ENCODE measurements at places on chromosomes 7 and 10. TPM values are rescaled to one million over a fixed set of nuclear protein-coding genes. Genes with fewer than 3 reads are reported as not detected.

Gene LIPJ
- 0.43 TPM for total RNA-seq

Gene LFNG
- total RNA-seq: 114 TPM

Gene BLNK
- total RNA-seq: not detected

Gene AIFM2
- total RNA-seq: 3.6 TPM

Gene CH25H
- total RNA-seq: not detected

Gene FZD1
- 0.24 TPM for total RNA-seq

Gene CCL24
- total RNA-seq: not detected

Gene GIMAP4
- total RNA-seq: 406 TPM

Gene STEAP1B
- total RNA-seq: not detected

Gene CNPY1
- not detected for total RNA-seq

- H3K4me1 ChIP-seq: no peaks in the 10 kb centered on the region
- no peak overlapping the region for H3K27ac ChIP-seq
- no peaks in the 10 kb centered on the region for H3K27me3 ChIP-seq
- H3K4me3 ChIP-seq: no peak overlapping the region
- no peaks in the 10 kb centered on the region for H3K36me3 ChIP-seq
These were observed 260.9 kb downstream of the SLC25A13 start for GRCh38 chr7:96061009-96061408.

- H3K36me3 ChIP-seq: no peaks in the 10 kb centered on the region
- DNase-seq: no peak
- no peaks in the 10 kb centered on the region for H3K4me1 ChIP-seq
- H3K27me3 ChIP-seq: no peaks in the 10 kb centered on the region
- H3K27ac ChIP-seq: no peak overlapping the region
- no peak overlapping the region for H3K4me3 ChIP-seq
These were observed 211.1 kb upstream of the GALNT17 start for GRCh38 chr7:70920876-70921275.

DNA sequence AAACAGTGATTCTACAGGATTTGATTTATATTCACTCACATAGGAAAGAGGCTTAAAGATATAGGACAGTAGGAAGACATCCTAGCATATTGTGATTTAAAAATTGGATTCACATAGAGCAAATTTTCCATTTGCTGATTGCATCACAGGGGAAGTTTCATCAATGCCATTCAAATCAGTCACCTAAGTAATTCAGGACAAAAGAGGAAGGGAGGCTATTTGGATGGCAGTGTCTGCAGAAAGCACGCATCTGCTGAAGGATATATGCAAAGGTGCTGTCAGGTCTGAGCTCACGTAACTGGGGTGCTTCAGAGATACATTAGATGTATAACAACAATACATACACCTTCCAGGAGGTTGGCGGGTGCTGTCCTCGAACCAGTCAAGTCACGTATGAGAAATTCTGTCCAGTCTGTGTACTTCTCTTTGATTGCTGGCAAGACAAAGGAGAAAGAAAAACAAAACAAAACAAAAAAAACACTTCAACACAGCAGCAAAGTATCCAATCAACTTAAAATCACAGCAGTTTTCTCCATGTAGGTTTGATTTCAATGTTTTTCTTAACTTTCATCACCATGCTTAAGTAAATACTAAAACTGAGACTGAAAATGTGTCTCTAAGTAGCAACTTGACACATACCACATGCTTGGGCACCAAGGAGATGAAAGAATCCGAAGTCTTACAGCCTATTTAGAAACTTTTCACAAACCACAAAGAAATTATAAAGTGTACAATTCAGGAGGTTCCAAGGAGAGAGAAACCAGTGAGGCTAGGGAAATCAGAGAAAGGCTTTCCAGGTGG is 125.1 kb downstream of the SFMBT2 start:
- H3K36me3 ChIP-seq: no peaks in the 10 kb centered on the region
- H3K4me1 ChIP-seq: no peaks in the 10 kb centered on the region
- no peak overlapping the region for H3K27ac ChIP-seq
- no peak overlapping the region for H3K4me3 ChIP-seq

- DNase-seq: no peak
- H3K27ac ChIP-seq: no peak overlapping the region
- no peaks in the 10 kb centered on the region for H3K27me3 ChIP-seq
- no peaks in the 10 kb centered on the region for H3K36me3 ChIP-seq
These were observed 76.7 kb downstream of the ZRANB1 start for GRCh38 chr10:125018576-125019143.

GRCh38 chr10:71225291-71226058 is 13.1 kb downstream of the UNC5B start:
- H3K4me3 ChIP-seq: no peak overlapping the region
- no peaks in the 10 kb centered on the region for H3K36me3 ChIP-seq
- no peaks in the 10 kb centered on the region for H3K27me3 ChIP-seq
- no peak for DNase-seq

DNA sequence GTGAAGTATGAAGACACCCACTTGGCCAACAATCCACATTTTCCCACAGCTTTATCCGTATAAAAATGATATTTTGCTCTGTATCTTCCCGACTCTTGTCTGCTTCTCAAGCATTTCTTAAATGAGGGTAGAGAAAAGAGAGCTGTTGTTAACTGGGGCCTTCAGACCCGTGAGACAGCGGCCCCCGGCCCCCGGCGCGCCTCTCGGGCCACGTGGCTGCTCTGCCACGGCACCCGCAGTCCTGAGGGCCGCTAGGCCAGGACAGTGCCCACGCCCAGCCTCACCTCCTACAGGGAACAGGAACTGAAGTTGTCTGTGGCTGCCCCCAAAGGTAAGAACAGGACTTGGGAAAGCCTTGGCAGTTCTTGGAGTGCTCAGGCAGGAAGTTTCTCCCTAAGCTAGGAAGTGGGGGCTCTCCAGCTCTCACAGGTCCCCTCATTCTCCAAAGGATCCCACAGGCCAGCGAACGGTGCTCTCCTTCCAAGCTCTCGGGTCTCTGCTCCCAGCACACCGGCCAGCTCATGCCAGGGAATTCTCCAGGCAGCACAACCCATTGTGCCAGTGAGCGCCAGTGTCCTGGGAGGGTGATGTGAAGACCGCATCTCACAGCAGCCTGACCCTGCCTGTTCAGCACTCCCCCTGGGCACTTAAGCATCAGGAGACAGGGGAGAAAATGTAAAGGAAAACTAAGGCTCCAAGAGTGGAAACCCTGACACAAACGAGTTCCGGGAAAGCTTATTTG is 230.3 kb upstream of the PFKP start:
- no peaks in the 10 kb centered on the region for H3K27me3 ChIP-seq
- H3K4me3 ChIP-seq: no peak overlapping the region
- no peaks in the 10 kb centered on the region for H3K4me1 ChIP-seq
- no peaks in the 10 kb centered on the region for H3K36me3 ChIP-seq
- no peak for DNase-seq

- H3K27me3 ChIP-seq: no peaks in the 10 kb centered on the region
- no peak for DNase-seq
- H3K4me1 ChIP-seq: no peaks in the 10 kb centered on the region
- no peaks in the 10 kb centered on the region for H3K36me3 ChIP-seq
- no peak overlapping the region for H3K27ac ChIP-seq
These were observed 217.4 kb downstream of the GRM8 start for GRCh38 chr7:127035203-127035849.

- H3K27me3 ChIP-seq: no peaks in the 10 kb centered on the region
- DNase-seq: no peak
- H3K27ac ChIP-seq: no peak overlapping the region
These were observed 411.0 kb upstream of the FOXK1 start for GRCh38 chr7:4270941-4271715.

- no peaks in the 10 kb centered on the region for H3K27me3 ChIP-seq
- no peak overlapping the region for H3K4me3 ChIP-seq
These were observed 335.9 kb downstream of the XPNPEP1 start for GRCh38 chr10:109587366-109587765.

GRCh38 chr7:73977619-73978618 is 50.1 kb upstream of the ELN start:
- no peaks in the 10 kb centered on the region for H3K27me3 ChIP-seq
- H3K4me3 ChIP-seq: no peak overlapping the region
- H3K4me1 ChIP-seq: no peaks in the 10 kb centered on the region
- no peaks in the 10 kb centered on the region for H3K36me3 ChIP-seq
- H3K27ac ChIP-seq: no peak overlapping the region
- no peak for DNase-seq

DNA sequence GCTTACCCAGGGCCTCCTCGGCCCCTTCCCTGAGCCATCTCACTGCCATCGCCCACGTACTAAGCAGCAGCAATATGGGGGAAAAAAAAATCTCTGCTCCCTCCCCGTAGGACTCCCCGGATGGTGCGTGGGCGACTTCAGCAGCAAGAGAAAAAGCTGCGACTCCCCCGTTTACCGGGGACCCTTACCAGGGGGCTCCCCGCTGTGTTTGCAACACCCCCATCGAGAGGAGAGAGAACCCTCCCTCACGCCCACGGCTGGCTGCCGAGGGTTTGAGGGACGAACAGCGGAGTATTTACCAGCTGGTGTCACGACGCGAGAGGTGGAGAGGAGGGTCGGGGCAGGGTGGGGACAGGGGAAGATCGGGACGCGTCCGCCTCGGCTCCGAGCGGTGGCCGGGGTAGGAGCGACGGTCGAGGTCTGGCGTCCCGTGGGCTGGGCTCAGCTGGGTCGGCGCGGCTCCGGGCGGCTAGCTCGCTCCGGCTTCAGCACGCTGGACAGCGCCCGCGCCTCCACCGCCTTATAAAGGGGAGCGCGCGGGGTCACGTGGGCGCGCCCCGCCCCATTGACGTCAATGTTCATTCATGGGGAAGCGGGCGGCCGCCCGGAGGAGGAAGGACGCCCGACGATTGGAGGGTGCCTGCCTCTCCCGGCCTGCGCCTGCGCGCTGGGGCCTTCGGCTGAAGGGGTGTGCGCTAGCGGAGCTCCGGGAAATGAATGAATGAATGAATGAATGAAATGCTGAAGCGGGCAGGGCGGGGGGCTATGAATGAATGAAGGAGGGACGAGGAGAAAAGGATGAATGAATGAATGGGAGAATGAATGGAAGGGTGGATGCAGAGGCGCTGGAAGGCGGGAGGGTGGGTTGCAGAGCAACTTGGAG is at the start of gene VGF:
VGF (minus strand) TSS at position 495 of the 883 bp plus-strand sequence. CDS start 726 bp downstream, outside the sequence.
- H3K4me1 ChIP-seq: peaks cover 40% of the 10 kb centered on the region
- peak; percentile 97 for DNase-seq
- peak within 1 kb of the TSS; percentile 10 for H3K4me3 ChIP-seq
- peaks cover 20% of the 10 kb centered on the region for H3K27me3 ChIP-seq

- H3K4me1 ChIP-seq: no peaks in the 10 kb centered on the region
- no peak overlapping the region for H3K27ac ChIP-seq
- H3K27me3 ChIP-seq: no peaks in the 10 kb centered on the region
These were observed 1.2 kb upstream of the PRRT4 start for GRCh38 chr7:128362670-128363069.

GRCh38 chr10:10902951-10903350 is 114.7 kb upstream of the CELF2 start:
- no peaks in the 10 kb centered on the region for H3K36me3 ChIP-seq
- no peak overlapping the region for H3K27ac ChIP-seq
- no peaks in the 10 kb centered on the region for H3K27me3 ChIP-seq
- no peak for DNase-seq
- H3K4me1 ChIP-seq: no peaks in the 10 kb centered on the region

- no peaks in the 10 kb centered on the region for H3K27me3 ChIP-seq
- H3K4me3 ChIP-seq: no peak overlapping the region
- H3K27ac ChIP-seq: no peak overlapping the region
- no peaks in the 10 kb centered on the region for H3K36me3 ChIP-seq
These were observed 41.9 kb upstream of the PRKAR1B start for GRCh38 chr7:768881-769504.

- no peaks in the 10 kb centered on the region for H3K36me3 ChIP-seq
- no peak overlapping the region for H3K4me3 ChIP-seq
- no peak for DNase-seq
- H3K27ac ChIP-seq: no peak overlapping the region
- H3K27me3 ChIP-seq: no peaks in the 10 kb centered on the region
These were observed 46.0 kb upstream of the OPTN start for GRCh38 chr10:13053794-13054462.

DNA sequence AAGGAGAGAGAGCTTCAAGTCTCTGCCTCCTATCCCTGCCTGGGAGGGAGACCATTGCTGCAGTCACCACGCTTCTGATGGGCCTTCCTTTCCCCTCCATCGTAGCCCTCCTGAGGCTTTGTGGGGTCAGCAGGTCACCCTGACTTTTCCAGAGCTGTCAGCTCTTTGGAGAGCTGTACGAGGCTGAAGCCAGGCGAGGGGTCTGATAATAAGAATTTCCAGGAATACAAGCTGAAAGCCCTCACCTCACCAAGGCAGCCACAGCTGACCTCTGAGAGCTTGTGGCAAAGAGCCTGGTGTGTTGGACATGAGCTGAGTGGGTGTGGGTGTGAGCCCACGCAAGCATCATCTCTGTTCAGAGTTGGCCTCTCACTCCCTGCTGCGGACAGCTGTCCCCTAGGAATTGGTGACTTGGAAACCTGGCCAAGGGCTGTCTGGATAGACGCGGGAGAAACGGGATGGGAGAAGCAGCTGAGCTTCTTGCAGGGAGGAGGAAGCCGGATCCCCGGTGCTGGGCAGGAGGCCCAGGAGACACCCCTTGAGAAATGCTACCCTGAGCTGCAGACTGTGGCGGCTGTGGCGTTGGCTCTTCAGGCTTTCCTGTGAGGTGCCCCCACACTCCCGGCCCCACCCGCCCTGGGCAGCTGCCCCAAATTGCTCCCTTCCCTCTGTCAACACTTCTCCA is 122.1 kb upstream of the BTBD16 start:
- H3K27me3 ChIP-seq: no peaks in the 10 kb centered on the region
- H3K4me1 ChIP-seq: no peaks in the 10 kb centered on the region
- no peaks in the 10 kb centered on the region for H3K36me3 ChIP-seq
- DNase-seq: no peak
- H3K4me3 ChIP-seq: no peak overlapping the region
- no peak overlapping the region for H3K27ac ChIP-seq

DNA sequence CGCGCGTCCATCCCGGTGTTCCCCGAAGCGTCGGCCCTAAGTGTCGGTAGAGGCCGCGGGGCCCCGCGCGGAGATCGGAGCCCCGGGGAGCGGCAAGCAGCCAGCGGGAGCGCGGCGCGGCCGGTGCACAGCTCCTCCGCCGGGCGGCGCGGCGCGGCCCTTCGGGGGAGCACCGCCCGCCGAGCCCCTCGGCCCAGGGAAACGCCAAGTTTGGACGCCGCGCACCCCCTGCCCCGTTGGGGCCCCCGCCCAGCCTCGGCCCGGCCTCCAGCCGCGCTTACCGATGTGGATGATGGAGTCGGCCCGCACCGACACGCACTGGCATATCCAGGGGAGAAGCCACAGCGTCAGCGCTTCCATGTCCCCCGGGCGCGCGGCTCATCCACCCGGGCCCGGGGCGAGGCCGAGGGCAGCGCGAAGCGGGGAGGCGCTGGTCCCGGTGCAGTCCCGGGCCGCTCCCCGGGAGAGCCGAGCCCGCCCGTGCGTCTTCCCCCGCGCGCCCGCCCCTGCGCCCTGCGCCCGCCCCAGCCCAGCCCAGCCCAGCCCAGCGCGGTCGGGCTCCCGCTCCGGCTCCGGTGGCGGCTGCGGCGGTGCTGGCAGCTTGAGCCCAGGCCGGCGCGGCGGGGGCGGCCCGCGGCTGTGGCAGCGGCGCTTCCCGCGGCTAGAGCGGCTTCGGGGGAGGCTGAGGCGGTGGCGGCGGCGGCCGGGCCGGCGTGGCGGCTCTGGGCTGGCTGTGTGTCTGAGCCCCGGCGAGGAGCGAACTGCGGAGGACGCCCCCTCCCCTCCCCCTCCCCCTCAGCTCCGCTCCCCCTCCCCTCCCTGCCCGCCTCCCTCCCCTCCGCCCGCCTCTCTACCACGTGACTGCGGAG is at the start of gene GRID1:
GRID1 (minus strand) TSS at position 763 of the 869 bp plus-strand sequence.
- no peak for DNase-seq
- H3K4me3 ChIP-seq: no peak within 1 kb of the TSS
- H3K27ac ChIP-seq: no peak within 1 kb of the TSS
- H3K36me3 ChIP-seq: no peaks in the 10 kb centered on the region
- no peaks in the 10 kb centered on the region for H3K27me3 ChIP-seq

- no peak within 1 kb of the TSS for H3K27ac ChIP-seq
- no peak within 1 kb of the TSS for H3K4me3 ChIP-seq
- no peaks in the 10 kb centered on the region for H3K36me3 ChIP-seq
- H3K27me3 ChIP-seq: no peaks in the 10 kb centered on the region
- no peak for DNase-seq
- no peaks in the 10 kb centered on the region for H3K4me1 ChIP-seq
These were observed at the start of gene CYP2C18 for GRCh38 chr10:94683214-94684054. CYP2C18 (plus strand) TSS chr10:94683729; CDS start chr10:94683820, 91 bp downstream.
